Cortex of kidney (tissue), 1 donor: ENCODE measurements at places on chromosomes 6 and 20.

DNA sequence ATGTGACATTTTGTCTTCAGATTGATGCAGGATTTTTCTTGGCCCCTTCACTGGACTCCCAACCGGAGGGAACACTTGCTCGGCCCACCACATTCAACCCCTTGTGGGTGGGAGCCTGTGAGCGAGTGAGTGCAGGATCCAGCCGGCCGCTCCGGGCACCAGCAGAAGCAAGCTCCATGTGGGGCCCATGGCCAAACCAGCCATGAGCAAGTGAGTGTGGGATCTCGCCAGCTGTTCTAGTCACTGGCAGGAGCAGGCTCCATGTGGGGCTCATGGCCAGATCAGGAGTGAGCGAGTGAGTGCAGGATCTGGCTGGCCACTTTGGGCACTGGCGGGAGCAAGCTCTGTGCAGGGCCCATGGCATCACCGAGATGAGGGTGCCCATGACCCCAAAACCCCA is 42.6 kb downstream of the OSTM1 start:
- no peak for DNase-seq

- no peak for DNase-seq
These were observed 205.3 kb downstream of the NFATC2 start for GRCh38 chr20:51337126-51337805.

GRCh38 chr6:128672023-128672422 is 151.6 kb upstream of the PTPRK start:
- no peak for DNase-seq

GRCh38 chr20:4522310-4522709 is 199.4 kb upstream of the PRND start:
- no peak for DNase-seq

DNA sequence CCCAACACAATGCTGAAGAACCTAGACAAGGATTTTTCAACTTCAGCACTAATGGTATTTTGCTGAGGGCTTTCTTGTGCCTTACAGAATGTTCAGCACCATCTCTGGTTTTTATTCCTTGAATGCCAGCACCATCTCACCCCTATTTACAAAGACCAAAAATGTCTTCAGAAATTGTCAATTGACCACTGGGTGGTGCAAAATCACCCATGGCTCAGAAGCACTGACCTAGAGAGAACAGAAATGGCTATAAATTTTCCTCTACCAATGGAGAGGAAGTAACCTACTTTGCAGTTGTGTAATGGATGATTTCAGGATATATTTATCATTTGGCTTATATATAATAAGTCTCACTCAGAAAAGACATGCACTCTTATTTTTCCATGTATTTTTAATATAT is 431.0 kb upstream of the IRAK1BP1 start:
- DNase-seq, result no peak

- DNase-seq, result no peak
These were observed 79.4 kb downstream of the ARHGAP18 start for GRCh38 chr6:129630596-129630995.

DNA sequence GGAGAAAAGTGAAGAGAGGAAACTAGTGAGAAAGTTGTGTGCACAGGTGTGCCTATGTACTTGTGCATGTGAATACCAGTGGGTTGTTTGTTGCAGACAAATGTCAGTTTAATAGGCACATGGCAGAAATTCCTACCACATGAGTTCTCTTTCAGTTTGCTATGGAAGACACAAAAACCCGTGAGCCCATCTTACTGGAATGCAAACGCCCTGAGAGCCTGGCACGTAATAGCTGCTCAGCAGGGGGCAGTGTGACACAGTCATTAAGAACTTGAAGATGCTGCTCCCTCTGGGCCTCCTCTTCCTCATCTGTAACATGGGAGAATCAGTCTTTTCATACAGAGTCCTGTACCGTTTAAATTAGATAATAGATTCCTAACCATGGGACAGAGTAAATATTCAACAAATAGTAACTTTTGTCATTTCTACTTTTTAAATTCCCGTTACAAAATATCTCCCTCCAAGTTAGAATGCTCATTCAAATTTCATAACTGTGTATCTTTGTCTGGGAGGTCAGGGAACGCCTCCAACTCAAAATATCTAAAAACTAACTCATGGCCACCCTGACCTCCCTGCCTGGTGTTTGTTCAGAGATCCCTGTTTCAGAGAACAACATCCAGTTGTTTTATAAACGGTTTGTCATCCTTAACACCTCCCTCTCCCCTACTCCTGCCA is 802.9 kb downstream of the MAFB start:
- no peak for DNase-seq

DNA sequence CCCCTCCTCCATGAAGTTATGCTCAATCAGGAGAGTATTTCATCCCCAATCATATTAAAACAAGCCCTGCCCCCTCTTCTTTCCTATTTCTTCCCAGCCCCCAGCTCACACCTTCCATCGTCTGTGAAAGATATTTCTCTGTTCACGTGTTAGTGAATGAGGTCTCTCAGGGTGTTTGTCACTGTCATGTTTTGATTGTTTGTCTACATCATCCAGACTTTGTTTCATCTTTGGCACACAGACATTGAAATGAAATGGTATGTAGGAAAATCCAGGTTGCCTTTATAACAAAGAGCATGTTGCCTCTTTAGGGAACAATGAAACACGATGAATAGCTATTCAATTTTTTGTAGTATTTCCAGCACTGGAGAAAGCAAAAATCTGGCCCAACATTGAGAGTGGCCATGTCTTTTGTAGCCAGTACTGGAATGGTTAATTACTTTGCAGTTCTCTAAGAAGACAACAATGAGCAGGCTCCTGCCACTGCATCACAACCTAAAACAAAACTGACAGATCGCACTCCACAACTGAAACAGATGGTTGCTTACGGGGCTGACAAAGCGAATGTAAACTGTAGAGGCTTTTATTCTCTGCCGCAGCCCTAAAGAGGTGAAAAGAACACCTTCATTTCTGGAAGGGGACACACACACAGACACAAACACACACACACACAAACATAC is 543.6 kb upstream of the CITED2 start:
- no peak for DNase-seq

DNA sequence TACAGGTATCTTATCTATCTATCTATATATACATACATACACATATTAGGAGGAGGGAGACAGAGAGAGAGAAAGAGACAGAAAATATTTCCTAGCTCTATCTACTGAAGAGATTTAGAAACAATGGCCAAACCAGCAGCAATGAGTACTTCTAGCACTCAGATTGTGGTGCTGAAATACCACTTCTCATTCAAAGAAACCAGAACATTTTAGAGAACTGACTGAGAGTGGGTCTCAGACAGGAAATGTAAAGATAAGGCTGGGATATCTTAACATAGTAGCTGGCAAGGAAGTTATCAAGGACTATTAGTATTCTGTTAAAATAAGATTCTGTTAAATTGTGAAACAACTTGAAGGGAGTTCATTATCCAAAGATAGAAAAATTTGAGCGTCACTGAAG is 57.0 kb downstream of the DNAAF9 start:
- DNase-seq, result no peak

- no peak for DNase-seq
These were observed 4.2 kb upstream of the CST11 start for GRCh38 chr20:23456873-23457272.

- no peak for DNase-seq
These were observed 131.8 kb downstream of the VEGFA start for GRCh38 chr6:43901733-43902230.

DNA sequence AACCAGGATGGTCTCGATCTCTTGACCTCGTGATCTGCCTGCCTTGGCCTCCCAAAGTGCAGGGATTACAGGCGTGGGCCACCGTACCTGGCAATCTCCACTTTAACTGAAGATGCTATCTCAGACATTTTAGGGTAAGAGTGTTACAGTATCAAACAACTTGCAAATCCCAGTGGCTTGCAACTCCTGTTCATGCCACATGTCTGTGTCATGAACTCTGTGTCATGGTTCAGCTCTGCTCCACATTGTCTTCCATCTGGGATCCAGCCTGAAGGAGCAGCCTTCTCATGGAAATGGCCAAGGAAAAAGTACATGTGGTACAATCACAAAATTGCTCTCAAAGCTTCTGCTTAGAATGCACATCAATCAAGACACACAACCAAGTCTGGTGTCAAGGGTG is 114.9 kb downstream of the MAP3K5 start:
- DNase-seq, result no peak

- no peak for DNase-seq
These were observed 3.8 kb downstream of the MEP1A start for GRCh38 chr6:46796848-46797580.

GRCh38 chr20:12455148-12455547 is 537.5 kb downstream of the BTBD3 start:
- no peak for DNase-seq

GRCh38 chr6:127900935-127901334 is at the start of gene THEMIS:
Gene THEMIS, minus strand, starts transcription at chr6:127901058. Its CDS starts 126 bp downstream, at chr6:127900932.
- no peak for DNase-seq

DNA sequence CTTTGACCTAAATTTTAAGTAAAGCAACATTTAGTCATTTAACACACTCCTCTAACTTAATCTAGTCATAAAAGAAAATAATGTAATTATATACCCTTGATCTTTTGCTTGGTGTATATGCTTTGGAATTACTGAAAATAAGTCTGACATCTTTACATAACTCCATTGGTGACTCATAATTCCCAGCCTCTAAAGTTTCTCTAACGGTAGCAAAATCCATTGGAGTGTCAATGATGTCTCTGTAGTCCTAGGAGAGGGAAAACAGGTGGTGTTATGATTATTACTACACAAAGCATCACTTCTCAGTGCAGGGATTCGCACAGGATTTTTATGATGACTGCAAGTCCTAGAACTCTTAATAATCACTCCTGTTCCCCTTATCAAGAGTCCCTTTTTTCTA is 80.2 kb downstream of the IRAK1BP1 start:
- DNase-seq, result no peak

- no peak for DNase-seq
These were observed 55.0 kb upstream of the EXOC2 start for GRCh38 chr6:747921-748320.

DNA sequence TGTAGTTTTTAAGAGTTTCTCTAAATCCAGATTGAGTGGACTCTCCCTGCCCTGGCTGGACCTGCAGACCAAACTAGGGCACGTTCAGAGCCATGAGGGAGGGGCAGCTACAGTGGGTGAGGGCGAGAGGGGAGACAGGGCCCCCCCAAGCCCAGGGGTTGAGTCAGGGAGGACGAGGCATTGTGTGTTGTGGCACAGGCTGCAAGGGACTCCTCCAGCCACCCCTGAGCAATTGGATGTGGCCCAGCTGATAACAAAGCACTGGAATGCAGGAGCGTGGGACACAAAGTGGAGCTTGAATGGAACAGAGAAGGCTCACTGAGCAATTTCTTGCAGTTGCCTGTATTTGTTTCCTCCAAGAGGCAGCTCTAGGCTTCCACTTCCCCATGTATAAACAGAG is 43.5 kb upstream of the MYL9 start:
- no peak for DNase-seq

DNA sequence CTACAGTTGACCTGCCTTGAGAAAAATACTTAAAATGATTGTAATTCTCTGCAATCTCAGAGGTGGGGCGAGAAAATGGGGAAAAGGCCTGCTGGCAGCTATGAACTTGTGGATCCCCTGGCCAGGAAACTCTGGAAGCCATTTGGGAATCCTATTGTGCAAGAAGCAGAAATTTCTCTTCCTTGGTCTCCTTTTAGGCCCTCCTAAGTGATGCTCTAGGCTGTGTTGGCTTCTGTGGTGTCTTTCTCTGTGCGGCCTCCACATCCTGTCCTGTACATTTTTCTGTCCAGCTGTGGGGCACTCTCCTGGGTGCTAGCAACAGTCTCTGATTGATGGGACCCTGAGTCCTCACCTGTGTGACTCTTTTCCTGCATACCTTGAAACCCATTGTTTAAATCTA is 290.9 kb downstream of the FARS2 start:
- DNase-seq, result no peak

- DNase-seq, result no peak
These were observed 419.1 kb downstream of the CDC5L start for GRCh38 chr6:44806656-44807055.

GRCh38 chr20:48051794-48052474 is 266.7 kb upstream of the SULF2 start:
- DNase-seq, result no peak

GRCh38 chr6:24147511-24148153 is 21.6 kb downstream of the NRSN1 start:
- DNase-seq, result no peak

DNA sequence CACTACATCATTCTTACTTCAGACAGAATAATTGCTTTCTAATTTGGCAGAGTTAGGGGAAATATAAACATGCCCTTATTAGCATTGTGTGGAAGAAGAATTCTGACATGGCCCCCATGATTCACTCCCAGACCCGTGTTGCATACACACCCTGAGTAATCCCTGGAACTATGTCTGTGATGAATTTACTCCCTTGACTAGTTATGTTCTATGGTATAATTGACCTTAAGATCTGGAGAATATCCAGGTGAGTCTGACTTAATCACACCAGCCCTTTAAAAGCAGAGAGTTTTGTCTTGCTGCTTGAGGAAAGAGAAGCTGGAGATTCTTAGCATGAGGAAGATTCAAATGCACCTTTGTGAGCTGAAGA is 262.9 kb downstream of the SOX4 start:
- no peak for DNase-seq

DNA sequence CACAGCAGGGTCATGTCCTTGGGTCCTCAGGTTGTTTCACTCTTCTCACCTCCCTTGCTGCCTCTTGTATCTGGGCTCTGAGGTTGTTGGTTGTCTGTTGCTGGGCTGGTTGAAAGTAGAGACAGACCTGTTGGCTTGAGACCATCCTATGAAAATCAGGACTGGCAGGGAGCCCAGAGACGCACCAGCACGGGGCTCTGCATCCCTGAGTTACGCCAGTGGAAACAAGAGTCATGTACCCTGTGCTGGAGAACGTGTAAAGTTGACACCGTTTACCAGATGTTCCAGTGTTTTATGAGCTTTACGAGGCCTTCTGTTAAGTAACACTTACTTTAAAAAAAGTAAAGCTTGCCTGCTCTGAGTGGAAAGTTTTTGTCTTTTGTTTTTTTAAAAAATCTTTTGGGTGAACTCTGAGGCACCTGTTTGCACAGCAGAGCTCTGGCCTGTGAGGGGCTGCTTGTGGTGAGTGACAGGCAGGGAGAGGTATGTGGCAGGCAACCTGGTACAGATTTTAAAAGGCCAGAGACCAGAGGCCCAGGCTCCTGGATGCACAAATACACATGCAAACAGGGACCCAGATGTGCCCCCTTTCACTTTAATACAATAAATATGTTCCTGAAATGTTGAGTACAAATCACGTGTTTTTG is 260.0 kb upstream of the SUPT3H start:
- no peak for DNase-seq

GRCh38 chr6:93165850-93166430 is 253.4 kb downstream of the EPHA7 start:
- no peak for DNase-seq

DNA sequence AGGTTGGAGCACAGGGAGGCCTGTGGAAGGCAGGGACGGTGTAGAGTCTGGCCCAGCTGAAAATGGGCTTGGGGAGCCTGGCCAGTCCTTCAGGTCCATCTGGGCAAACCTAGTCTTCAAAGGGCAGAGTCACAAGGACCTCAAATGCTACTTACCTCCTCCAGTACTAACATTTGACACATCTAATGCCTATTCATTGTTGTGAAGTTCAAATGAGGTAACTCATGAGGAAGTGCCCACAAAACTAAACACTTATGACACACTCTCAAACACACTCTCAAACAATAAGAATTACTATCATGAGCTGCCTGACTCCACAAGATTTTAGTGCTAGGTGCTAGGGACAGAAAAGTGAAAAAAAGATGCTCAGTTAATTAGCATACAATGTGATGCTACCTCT is 27.1 kb downstream of the DAAM2 start:
- DNase-seq, result no peak

GRCh38 chr6:35359346-35359743 is 17.0 kb downstream of the PPARD start:
- DNase-seq, result no peak
